ENCODE measurements at places on chromosomes 4 and X.
A peak's percentile ranks its signal among the peaks of the same experiment; 100 is the strongest.

DNA sequence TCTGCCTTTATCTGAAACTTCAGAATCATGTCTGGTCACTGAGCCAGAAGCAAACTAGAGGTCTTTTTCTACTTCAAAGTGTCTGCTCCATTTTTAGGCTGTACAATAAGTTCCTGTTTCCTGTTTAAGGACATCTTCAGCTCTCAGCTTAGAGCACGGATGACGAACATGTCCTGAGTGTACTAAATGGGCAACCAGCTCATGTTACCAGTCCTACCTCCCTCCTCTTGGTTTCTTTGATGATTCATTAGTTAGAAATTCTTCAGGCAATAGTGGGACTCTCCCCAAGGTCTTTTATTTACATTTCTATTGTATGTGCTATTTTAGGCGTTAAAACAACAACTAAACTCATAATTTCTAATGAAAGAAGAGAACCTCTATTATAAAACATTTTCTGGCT lies 58.0 kb downstream of the ENPEP start:
- DNase-seq = no peak

DNA sequence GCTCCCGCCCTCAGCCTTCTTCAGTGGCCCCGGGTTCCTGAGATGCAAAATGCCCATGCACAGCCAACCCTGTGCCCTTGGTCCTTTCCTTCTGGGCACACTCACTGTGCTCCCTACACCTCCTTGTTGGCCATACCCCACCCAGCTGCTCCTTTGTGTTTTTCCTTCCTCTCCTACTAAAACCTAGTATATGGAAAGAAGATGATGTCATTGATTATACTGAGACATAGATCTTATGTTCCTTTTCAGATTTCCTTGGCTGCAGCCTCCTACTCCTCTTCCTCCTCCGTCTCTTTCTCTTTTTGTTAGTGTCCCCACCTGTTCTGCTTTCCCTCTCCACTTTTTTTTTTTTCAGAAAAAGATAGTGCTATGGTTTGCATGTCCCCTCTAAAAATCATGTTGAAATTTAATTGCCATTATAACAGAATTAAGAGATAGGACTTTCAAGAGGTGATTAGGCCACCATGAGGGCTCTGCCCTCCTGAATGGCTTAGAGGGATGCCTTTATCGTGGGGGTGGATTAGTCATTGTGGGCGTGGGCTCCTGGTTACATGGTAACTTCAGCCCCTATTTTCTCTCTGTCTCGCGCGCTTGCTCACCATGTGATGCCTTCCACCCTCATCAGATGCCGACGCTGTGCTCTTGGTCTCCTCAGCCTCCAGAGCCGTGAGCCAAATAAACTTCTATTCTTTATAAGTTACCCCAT lies 254.9 kb upstream of the GATB start:
- no peak for DNase-seq

DNA sequence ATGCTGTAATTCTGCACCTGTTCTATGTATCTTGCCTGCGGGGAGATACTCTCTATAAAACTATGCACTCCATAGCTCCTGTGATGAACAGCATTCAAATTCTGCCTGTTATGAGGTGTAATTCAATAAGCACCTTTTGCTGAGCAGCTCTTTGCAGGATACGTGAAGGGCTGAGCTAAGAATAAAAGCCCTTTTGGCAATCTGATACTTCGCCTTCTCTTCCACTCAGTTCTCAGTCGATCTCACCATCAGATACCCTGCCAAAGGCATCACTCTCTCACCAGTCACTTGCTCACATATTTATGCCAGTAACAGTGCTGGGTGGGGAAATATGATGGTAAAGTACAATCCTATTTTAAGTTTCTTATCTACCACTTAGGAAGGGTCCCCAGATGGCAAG lies 67.2 kb downstream of the RPS3A start:
- no peak for DNase-seq

- peak; percentile 6 for DNase-seq
Observed at GRCh38 chr4:140568507-140569306, at the start of gene UCP1. Gene UCP1, minus strand, starts transcription at chr4:140568961. Its CDS starts 232 bp downstream, at chr4:140568729.

GRCh38 chrX:119529345-119530276 lies 35.6 kb downstream of the STEEP1 start:
- no peak for DNase-seq

- no peak for DNase-seq
Observed at GRCh38 chrX:150156615-150157014, 206.5 kb upstream of the MAMLD1 start.

DNA sequence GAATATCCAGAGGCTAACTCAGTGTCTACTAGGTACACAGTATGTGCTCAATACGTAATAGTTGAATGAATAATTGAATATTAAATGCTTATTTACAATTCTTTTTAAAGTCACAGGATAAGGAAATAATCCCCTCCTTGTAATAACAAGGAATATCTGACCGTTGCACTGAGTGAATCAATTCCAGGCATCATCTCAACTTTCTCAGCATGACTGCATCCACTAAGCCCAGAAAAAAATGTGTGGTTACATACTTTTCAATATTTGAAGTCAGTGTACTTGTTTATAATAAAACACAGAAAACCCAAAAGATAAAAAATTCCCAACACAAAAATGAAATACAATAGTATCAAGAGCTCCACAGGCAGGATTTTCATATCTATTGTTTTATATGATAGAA lies 105.4 kb downstream of the TMEM144 start:
- peak; percentile 40 for DNase-seq

DNA sequence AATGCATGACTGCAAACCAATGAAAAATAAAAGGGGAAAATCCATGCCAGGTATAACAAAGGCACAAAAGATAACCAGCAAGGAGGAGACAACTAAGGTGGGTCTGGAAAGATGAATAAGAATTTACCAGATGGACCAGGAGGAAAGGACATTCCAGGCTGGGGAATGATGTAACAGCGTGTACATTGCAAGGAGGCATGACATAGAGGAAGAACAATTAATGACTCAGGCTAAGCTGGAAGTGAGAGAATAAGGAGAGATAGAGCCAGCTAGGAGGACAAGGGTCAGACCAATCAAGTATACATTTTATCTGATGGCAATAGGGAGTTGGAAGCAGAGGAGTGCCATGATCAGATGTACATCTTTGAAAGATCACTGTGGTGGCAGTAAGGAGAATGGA lies 57.0 kb downstream of the MTMR8 start:
- no peak for DNase-seq

DNA sequence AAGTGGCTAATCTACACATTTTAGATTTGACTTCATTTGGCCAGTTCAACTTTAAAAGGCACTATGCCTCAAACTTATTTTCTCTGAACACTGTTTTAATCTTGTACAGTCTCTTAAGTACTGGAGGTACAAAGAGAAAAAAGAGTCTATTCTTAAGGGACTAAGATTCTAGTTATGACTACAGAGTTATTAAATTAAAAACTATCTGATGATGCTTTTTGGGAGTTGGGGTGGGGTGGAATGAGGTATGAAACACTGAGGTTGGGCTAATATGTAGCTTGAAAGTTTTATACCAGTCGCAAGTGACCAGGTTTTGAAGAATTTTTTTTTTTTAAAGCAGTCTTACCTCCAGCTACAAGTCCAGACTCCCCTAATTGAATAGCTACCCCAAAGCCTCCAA lies 17.7 kb upstream of the GPR34 start:
- no peak for DNase-seq

DNA sequence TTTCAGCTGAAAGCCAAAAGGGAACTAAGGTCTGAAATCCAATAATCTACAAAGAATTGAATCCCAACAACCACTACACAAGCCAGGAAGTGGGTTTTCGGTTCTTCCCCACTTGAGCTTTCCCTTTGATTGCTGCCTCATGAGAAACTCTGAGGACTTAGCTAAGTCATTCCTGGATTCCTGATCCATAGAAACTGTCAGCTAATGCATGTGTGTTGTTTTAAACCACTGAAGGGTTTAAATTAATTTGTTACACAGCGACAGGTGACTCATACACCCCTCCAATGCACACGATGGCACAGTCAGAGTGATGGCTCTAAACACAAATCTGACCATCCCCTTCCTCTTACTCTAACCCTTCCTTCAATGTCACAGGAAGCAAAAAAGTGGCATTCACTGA lies 282.9 kb downstream of the RAB28 start:
- no peak for DNase-seq

GRCh38 chr4:105619188-105619931 lies 66.9 kb downstream of the ARHGEF38 start:
- peak; percentile 39 for DNase-seq

DNA sequence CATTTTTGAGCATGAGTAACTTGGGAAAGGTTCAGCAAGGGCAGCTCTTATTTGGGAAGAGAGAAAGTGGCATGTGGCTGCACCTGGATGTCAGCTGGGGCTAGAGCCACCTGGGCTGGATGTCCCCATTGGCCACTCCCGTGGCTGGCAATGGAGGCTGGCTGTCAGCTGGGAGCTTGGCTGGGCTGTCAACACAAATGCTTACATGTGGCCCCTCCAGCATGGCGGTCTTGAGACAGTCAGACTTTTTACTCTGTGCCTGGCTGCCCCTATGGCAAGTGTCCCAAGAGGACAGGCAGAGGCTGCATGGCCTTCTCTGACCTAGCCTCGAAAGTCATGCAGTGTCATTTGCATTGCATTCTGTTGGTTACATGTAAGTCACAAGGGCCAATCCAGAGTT lies 99.6 kb downstream of the FAM53A start:
- DNase-seq = no peak

DNA sequence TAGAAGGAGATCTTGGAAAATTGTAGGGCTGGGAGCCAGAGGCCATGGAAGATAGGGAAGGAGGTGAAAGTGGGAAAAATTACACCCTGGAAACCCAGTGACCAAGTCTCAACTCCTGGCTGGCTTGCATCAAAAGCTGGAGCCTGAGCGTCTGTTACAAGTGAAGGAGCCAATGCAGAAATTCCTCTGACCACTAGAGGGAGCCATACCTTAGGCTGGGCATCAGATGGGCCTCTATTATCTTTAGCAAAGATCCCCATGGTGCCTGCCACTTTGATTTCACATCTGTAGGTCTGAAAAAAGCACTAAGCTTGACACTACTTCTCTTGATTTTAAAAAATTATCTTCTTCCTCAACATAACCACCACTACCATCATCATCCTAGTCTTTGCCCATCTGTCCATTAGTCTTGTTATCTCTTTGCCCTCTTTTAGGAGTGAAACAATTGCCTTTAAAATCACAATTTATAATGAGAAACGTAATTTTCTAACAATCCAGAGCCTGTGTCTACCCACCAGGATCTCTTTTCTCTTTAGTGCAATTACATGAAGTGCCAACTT lies 62.9 kb downstream of the ANAPC4 start:
- peak; percentile 72 for DNase-seq

DNA sequence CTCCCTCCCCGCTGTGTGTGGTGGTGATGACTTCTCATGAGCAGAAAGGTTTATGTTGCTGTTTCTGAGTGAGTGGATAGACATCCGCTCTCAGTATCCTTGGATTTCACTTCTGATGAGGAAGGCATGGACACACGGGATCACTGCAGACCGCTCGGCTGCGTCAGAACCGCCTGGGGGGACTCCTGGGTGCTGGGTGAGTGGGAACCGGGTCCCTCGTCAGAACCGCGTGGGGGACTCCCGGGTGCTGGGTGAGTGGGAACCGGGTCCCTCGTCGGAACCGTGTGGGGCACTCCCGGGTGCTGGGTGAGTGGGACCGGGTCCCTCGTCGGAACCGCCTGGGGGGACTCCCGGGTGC lies 9.0 kb downstream of the CTBP1 start:
- no peak for DNase-seq

DNA sequence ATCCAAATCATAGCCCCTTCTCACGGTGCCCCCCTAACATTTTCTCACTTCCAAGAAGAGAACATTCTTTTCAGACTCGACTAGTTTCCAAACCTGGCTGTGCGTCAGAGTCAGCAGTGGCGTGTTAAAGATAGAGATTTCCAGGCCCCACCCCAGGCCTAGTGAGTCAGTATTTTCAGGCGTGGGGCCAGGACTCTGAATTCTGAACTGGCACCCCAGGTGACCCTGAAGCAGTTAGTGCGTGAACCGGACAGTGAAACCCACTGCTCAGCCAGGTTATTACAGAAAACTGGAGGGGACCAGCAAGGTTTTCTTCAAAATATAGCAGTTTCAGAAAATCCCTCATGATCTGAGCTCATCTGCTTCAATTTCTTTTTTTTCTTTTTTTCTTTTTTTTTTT lies 35.0 kb upstream of the BCOR start:
- DNase-seq = no peak

DNA sequence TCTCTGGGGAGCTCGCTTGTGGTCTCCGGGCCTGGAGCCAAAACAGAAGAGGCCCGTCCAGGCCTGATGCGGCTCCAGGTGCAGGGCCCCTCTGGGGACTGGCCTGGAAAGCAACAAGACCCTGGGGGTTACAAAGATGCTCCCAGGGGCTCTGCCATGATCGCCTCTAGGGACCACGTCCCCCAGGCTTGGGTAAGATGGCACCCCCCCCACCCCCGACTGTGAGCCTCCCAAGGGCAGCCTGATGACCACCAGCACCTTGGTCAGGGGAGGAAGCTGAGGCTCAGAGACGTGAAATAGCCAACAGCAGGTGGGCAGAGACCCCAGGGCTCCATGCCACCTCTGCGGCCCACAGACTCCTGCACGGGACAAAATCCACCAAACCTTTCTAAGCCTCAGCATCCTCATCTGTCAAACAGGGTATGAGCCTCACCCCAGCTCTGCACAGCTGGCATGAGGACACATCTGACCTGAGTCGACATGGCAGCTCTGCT lies 25.4 kb downstream of the C4orf50 start:
- DNase-seq = no peak

- DNase-seq = no peak
Observed at GRCh38 chr4:99349338-99349737, 3.2 kb downstream of the ADH1C start.

- no peak for DNase-seq
Observed at GRCh38 chr4:82864336-82864979, 26.5 kb downstream of the SEC31A start.

DNA sequence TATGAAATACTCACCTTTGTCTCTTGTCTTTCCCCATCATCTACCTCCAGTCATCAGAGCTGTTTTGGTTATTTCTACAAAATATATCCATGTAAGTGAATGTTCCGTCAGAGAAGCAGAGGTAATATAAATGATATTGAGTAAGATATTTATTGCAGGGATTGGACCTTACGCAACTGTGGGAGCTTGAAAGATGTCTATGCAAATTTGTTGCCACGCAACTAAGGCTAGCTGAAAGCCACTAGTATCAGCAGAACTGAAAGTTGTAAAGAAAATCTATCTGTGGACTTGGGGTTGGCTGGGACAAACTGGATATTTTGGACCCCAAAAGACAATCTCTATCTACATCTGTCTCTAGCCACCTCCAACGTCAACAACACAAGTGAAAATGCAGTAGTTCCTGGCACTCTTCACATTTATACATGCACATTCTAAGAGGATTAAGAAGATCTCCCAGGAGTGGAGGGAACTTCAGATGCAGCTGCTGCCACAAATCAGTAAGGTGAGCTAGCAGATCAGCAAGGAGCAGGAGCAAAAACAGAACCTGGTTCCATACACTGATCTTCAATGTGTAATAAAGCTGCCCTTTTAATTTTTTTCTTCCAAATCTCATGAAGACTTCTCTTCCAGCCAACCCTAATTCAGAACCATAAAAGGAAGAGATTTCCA lies 8.5 kb upstream of the CCSER1 start:
- no peak for DNase-seq

- DNase-seq = peak; percentile 79
Observed at GRCh38 chr4:149370785-149371420, 444.7 kb downstream of the IQCM start.
